ENCODE measurements at places on chromosomes 3 and 15.

GRCh38 chr3:10533737-10534023 lies 28.3 kb upstream of the ATP2B2 start:
- DNase-seq, result no peak

DNA sequence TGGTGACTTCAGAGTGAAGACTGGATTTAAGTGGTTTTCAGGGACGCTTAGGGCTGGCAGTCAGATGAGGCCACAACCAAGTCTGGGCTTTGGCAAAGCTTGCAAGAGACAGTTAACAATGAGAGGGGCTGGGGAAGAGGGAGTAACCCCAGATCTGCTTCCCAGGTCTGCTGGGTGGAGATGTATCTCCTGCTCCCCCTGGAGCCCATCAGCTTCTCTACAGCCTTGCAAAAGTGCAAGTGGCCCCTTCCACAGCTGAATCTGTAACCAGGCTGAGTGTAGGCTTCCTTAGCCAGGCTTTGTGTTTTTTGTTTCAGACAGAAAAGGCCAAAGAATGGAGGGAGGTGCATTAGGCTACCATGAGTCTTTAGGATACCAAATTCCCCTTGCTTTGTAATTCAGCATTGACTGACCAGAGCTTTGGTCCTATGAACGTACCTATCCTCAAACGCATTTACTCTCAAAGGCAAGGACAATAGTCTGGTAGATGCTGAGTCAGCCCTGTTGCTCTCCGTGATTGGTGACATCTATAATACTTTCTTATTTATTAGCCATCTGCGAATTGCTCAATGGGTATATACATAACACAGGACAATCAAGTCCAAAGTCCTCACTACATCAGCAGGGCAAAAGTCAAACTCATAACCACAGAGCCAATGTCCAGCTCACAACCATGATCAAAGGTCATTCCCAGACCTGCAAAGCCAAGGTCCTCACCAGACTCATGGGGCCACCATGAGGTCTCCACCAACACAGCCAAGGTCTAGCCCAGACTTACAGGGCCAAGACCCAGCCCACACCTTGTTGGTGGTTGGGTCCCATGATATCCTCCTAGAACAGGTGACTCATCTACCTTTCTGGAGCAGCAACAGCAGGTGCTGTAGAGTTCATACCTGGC lies 17.1 kb downstream of the CCDC13 start:
- DNase-seq, result no peak

DNA sequence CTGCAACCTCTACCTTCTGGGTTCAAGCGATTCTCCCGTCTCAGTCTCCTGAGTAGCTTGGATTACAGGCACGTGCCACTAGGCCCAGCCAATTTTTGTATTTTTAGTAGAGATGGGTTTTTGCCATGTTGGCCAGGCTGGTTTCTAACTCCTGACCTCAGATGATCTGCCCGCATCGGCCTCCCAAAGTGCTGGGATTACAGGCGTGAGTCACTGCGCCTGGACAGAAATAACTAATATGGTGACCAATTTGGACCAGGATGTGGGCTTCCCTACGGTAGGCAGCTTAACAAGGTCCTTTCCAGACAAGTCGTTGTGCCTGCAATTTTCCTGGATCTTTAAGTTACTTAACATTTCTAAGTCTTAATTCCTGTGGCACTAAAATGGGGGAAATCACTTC lies 14.8 kb downstream of the WDR53 start:
- DNase-seq, result no peak

GRCh38 chr15:26630857-26631256 lies 142.0 kb downstream of the GABRB3 start:
- DNase-seq, result no peak

- no peak for DNase-seq
Measured at GRCh38 chr15:47506329-47507100, 210.8 kb upstream of the SEMA6D start.

Measured in stimulated activated CD8-positive, alpha-beta memory T cell treated with anti-CD3 and anti-CD28 coated beads, Interleukin-7, amount 100 ng/mL, for 24 hours (primary cell).